ENCODE measurements at places on chromosomes 6 and 20. TPM values are rescaled to one million over a fixed set of nuclear protein-coding genes. Genes with fewer than 3 reads are reported as not detected.

- H3K27me3 ChIP-seq, result peaks cover 41% of the 10 kb centered on the region
- no peaks in the 10 kb centered on the region for H3K36me3 ChIP-seq
- no peaks in the 10 kb centered on the region for H3K4me1 ChIP-seq
- DNase-seq, result no peak
Observed at GRCh38 chr20:4574356-4574690, 147.4 kb upstream of the PRND start.

DNA sequence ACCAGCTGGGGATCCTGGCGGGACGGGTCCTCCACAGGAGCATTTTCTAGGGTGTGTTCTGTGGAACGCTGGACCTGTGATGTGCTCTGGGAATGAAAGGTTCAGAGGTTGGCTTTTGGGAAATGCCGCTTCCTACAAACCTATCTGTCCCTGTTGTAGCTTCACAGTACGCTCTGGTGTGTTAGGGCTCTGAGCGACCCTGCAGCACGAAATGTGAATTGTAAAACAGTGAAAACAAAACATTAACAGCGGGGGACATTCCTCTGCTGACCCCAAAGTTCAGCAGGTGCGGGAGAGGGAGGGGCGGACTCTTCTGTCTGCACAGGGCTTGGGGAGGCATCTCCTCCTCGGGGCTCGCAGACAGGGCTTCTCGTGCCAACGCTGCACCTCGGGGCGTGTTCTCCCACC lies 155.9 kb downstream of the NRN1 start:
- H3K27ac ChIP-seq, result no peak overlapping the region
- H3K36me3 ChIP-seq, result no peaks in the 10 kb centered on the region
- no peak for DNase-seq
- H3K4me1 ChIP-seq, result peaks cover 6% of the 10 kb centered on the region
- no peak overlapping the region for H3K4me3 ChIP-seq

- no peak overlapping the region for H3K4me3 ChIP-seq
- no peak overlapping the region for H3K27ac ChIP-seq
- peaks cover 26% of the 10 kb centered on the region for H3K27me3 ChIP-seq
Observed at GRCh38 chr20:46243707-46244628, 64.3 kb downstream of the CDH22 start.

DNA sequence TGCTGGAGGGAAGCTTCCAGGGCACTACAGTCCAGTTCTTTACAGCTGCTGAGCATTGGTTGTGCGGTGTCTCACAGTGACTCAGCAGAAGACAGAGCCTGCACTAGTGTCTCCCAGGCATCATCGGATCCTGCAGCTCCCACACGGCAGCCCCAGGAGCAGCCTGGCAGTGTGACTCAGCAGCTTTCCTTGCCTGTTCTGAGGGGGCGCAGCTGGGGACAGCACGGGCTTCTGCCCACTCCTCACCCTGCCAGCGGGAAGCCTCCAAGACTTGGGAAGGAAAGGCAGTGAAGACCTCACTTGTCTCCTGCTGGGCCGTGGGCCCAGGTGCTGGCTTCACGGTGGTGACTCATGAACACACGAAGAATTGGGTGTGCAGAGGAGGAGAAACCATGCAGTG lies 165.4 kb downstream of the SYNDIG1 start:
- H3K4me1 ChIP-seq, result peaks cover 12% of the 10 kb centered on the region
- H3K36me3 ChIP-seq, result no peaks in the 10 kb centered on the region
- DNase-seq, result peak; percentile 80
- no peaks in the 10 kb centered on the region for H3K27me3 ChIP-seq

- H3K4me1 ChIP-seq, result peaks cover 37% of the 10 kb centered on the region
- no peak overlapping the region for H3K27ac ChIP-seq
Observed at GRCh38 chr20:11894062-11894461, 23.6 kb upstream of the BTBD3 start.

- H3K36me3 ChIP-seq, result no peaks in the 10 kb centered on the region
- no peak for DNase-seq
Observed at GRCh38 chr6:83597051-83597450, 84.7 kb downstream of the PRSS35 start.

- peak overlapping the region; percentile 72 for H3K27ac ChIP-seq
- no peak for DNase-seq
- H3K36me3 ChIP-seq, result no peaks in the 10 kb centered on the region
- H3K4me3 ChIP-seq, result no peak overlapping the region
- peaks cover 37% of the 10 kb centered on the region for H3K4me1 ChIP-seq
Observed at GRCh38 chr6:154320181-154320580, 36.4 kb downstream of the IPCEF1 start.

SLC32A1 gene
- total RNA-seq, result not detected

ADGRB3 gene
- 8.9 TPM for total RNA-seq

IL20RA gene
- not detected for total RNA-seq

SLC25A27 gene
- 8.2 TPM for total RNA-seq

UNC5CL gene
- 0.76 TPM for total RNA-seq

KCNK17 gene
- not detected for total RNA-seq
